AG04449 (cell line): ENCODE measurements at places on chromosomes 12 and 14.

DNA sequence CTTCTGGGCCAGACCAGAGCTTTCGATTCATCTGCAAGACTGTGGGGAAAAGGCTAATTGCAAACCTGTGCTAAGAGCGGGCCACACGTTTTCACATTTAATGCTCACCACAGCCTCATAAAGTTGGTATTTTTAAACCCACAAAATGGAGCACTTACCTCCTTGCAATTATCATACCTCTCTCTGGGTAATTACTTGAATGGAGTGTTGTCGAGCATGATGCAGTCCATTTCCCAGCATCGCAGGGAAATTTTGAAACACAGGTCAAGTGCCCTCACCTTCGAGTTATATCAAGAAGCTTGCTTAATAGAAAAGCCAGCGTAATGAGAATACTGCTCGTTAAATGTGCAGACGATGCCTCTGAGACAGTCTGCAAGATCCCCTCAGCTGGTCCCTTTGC, 8.8 kb upstream of the IFI27L2 start:
- DNase-seq = no peak

GRCh38 chr12:5247144-5247543, 184.8 kb upstream of the NTF3 start:
- DNase-seq = no peak

GRCh38 chr14:53621921-53622320, 334.7 kb downstream of the BMP4 start:
- no peak for DNase-seq

DNA sequence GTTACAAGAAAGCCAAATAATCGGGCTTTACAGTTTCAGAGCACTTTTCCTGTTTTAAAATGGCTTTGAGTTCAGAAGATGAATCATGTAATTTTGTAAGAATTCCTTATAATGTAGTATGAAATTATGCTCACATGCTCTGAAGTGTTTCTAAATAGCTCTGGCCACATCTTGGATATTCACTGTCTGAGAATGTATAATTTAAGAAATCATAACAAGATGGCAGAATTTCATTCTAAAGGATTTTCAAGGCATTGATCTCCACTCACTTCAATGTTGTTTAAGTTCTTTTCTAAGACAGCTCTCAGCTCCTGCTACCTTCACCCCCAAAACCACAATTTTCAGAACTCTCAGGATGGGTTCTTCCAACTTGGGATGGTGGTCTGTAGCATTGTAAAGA, 180.1 kb downstream of the DACT1 start:
- no peak for DNase-seq

DNA sequence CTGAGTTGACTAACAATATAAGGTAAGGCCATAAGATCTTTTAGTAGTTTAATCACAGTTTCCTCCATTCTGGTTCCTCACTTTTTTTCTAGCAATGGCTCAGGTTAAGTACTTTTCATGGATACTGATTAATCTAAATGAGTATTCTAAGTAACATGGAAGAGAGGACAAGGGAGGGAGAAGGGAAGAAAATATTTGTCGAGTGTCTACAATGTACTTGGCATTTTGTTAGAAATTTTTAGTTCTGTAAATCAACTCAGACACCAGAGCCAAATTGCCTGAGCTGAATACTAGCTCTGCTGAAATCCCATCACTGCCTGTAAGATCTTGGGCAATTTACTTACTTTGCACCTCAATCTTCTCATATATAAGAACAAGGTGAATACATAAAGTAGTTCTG, 20.2 kb downstream of the RERG start:
- DNase-seq = no peak

DNA sequence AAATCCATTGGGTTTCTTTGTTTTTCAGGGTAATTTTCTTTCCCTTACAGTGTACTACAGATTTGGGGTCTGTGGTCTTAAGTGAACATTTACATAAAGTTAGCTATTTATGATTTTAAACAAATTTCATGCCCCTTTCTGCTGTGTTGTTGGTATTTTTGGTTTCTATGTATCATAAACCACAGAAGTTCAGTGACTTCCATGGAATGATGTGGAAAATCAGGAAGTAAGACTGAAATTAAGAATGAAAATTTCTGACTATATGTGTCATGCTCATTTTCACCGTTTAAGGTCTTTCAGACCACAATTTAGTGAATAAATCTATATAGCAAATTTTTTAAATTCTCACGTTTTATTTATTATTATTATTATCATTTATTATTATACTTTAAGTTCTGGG, 31.7 kb downstream of the ETV6 start:
- DNase-seq = no peak

DNA sequence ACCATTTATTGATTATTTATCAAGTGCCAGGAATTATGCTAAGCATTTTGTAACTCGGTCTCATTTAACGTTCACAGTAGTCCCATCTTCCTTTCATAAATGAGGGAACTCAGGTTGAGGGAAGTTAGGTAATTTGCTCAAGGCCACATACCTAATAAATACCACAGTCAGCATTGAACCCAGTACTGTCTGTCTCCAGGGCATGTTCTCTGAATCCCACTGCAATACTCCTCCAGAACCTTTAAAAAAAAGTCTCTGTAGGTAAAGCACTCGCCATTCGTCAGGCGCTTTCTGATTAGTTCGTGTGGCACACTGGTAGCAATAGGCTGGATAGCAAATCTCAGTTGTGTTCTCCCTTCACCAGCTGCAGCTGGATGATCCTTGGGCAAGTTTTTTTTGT, 14.3 kb downstream of the SLC17A8 start:
- DNase-seq = no peak

DNA sequence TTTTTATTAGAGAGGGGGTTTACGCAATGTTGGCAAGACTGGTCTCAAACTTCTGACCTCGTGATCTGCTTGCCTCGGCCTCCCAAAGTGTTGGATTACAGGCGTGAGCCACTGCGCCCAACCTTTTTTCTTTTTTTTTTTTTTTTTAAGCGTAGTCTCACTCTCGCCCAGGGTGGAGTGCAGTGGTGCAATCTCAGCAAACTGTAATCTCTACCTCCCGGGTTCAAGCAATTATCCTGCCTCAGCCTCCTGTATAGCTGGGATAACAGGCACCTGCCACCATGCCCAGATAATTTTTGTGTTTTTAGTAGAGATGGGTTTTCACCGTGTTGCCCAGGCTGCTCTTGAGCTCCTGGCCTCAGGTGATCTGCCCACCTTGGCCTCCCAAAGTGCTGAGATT, 8.8 kb upstream of the HECTD1 start:
- DNase-seq = no peak

GRCh38 chr12:76299536-76300296, 48.5 kb downstream of the BBS10 start:
- no peak for DNase-seq

DNA sequence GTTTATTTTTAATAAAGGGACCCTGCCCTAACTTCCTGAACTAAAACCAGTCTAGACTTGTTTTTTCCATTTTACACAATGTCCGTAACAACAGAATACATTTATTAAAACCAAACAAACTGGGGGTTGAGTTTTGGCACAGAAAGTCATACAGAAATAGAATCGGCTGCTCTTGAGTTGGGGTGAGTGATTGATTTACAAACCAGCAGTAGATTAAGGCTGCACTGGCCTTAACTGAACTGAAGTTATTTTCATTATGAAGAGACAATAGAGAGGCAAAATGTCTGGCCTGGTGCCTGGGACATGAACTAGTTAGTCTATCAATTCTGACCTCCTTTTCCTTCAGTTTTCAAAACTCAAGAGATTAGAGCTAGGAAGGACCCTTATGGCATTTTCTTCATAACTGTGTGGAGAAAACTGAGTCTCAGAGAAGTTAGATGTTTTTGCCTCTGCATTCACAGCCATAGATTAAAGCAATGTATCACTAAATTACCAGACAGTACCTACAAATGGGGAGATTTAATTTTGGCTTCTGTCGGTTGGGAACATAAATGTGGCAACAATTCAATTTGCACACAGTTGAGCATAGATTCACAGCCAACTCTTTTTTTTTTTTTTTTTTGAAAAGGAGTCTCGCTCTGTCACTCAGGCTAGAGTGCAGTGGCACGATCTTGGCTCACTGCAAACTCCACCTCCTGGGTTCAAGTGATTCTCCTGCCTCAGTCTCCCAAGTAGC, 19.8 kb upstream of the MGP start:
- DNase-seq = no peak

DNA sequence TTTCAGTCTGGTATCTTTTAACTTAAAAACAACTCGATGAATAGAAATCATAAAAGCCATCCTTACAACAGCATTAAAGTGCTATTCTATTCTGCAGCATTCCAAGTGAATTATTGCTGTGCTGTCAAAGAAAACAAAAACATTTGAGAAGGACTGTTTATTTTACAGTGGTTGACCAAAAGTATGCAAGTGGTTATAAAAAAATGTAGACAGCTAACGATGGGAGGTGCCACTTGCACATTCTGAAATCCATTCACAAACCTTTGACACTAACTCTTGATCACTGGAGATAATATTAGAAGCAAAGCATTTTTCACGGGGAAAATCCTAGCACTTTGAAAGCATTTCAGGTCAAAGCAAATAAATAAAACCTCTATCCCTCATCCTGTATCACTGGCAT, 55.6 kb downstream of the HMGA2 start:
- peak; percentile 89 for DNase-seq

GRCh38 chr14:103163199-103163598, 39.9 kb downstream of the TNFAIP2 start:
- DNase-seq = no peak

DNA sequence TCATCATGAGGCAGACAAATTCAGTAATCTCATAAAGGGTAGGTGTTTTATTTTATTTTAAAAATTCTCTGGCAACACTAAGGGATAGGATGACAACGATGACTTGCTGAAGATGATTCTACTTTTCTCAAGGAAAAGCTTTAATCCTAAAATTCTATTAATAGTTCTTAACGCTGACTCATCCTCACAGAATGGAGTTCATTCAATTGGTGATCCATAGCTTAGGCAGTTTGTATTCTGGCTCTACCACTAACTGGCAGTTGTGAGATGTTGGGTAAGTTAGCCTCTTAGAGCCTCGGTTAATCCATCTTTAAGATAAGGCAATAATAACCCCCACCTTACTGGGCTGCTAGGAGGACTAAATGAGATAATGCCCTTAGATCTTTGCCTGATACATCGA, 116.3 kb downstream of the RTN1 start:
- no peak for DNase-seq

DNA sequence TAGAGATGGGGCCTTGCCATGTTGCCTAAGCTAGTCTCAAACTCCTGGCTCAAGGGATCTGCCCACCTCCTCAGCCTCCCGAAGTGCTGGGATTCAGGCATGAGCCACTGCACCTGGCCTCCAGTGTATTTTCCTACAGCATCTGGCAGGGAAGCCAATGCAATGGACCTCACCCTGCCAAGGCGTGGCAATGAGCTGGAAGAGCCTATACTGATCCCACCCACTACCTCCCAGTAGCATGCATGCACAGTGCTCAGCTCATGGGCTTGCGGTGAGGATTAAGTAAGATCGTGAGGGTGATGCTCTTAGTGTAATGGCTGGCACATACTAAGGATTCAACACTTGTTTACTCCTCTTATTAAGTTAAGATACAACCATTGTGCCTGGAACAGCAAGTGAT, 69.7 kb downstream of the PHLDA1 start:
- no peak for DNase-seq

GRCh38 chr12:117527479-117527855, 166.0 kb upstream of the NOS1 start:
- DNase-seq = no peak

GRCh38 chr12:63917864-63918799, 73.6 kb downstream of the SRGAP1 start:
- peak; percentile 98 for DNase-seq

DNA sequence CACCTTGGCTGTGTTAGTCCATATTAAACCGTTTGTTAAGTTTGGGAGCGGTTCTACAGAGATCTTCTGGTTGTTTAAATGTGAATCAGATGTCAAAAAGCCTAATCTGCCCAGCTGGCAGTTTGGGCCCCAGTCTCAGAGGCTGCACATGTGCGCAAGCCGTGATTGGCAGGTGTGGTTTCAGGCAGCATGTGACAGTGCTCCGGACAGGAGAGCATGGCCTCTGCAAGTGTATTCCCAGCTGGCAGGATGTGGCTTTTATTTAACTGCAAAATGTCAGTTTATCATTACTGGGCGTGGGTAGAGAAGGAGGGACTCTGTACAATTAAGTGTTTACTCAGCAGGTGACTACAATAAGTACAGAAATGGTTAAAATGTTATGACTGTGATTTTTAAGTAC, 77.5 kb downstream of the PELI2 start:
- DNase-seq = no peak

DNA sequence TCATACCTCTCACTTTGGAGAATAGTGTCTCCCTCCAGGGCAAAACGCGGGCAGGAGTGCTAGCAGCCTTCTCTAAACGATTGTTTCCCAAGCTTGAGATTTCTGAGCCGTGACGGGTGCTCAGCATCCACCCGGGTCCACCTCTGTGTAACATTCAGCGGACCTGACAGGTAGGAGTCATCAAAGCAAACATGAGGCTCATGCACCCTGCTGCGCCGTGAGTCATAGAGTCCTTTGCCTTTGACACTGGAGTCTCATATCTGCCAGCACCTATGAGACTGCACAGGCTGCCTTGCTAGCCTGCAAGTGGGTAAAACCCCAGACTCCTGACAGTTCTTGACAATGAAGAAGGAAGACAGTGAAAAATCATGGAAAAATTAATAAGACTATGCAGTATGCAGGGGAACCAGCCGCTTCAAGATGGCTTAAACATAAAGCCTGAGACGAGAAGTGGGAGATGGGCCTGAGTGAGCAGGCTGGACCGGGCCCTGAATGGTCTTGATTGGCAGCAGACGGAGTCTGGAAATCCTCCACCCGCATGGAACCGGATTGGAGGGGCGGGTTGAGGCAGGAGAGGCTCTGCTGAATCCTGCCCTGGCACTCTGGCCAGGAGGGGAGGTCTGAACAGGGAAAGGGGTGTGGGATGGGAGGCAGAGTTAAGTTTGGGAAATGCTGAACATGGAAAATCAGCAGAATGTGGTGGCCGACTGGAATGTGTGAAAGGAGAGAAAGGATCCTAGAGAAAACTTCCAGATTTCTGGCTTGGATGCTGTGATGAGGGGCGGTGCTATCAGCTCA, 54.2 kb downstream of the LGMN start:
- no peak for DNase-seq

DNA sequence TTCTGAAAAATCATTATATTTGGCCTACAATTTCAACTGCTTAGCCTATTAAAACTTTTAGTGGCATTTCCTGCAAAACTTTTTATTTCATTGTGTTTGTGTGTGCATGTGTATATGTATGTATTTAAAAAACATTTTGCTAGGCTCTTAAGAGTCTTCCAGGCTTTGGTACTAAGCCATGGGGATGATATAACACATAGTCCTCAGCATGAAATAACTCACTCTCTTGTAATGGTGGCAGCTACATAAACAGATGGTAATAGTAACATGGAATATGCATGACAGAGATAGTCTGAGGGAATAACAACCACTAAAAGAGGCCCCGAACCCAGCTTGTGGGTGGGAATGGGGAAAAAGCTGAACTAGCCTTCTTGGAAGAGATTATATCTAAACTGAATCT, 141.4 kb downstream of the TTLL5 start:
- DNase-seq = no peak

- no peak for DNase-seq
Measured at GRCh38 chr14:44529026-44529425, 21.9 kb upstream of the FSCB start.
